Dermis microvascular lymphatic vessel endothelial cell (primary cell): ENCODE measurements at places on chromosomes 4 and X.

DNA sequence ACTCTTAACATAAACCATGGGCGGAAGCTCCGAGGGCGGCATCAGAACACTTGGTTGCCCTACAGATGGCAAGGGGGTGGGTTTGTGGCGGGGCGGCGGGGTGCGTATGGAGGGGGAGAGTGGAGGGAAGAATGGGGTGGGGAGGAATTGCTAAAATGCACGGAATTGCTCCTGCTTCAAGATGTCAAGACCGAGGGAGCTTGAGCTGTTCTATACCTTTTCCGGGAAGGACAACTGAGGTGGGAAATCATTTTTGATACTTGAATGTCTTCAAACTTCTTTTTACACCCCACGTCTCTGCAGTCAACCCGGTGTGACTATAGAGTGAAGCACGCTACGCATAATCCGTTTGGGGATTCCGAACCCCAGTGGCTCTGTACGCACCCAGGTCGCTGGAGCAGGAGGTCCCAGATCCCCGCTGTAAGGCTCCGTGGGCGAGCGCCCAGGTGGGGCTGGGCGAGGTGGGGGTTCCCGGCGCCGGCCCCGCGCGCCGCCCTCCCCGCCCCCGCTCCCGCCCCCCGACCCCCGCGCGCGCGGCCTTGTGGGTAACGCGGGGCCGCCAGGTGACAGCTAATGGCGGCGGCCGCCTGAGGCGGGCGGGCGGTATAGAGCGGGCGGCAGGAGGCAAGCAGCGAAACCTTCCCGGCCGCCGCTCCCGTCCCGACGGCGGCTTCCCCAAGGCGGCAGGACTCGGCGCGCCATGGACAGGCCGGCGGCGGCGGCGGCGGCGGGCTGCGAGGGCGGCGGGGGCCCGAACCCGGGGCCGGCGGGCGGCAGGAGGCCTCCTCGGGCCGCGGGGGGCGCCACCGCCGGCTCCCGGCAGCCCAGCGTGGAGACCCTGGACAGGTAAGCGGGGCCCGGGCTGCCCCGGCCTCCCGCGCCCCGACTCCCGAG, at the start of gene MTMR1:
Gene MTMR1 (plus strand): TSS at position 566 of the 894 bp plus-strand sequence. CDS start 135 bp downstream, at position 701.
- DNase-seq: no peak

DNA sequence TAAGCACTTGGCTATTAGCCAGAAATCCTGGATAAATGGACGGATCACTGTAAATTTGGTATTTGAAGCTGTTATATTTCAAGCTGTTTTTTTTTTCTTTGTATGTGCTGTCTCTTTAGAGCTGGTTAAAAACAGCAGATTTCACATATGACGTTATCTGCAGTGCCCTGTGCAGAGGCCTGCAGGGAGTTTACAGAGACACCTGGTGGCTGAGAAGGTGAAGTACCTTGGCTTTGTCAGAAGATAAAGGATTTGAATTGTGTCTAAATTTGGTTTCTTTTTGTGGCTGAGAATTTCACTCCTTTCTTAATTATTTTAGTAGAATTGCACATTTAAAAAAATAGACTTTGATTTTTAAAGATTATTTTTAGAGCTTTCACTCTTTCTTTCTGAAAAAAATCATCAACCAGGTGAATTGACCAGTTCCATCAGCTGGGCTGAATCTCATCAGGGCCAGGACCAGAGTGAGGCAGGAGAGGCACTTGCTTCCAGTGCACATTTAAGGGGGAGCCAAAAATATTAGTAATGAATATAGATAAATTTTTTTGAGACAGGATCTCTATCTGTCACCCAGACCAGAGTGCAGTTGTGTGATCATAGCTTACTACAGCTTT, 9.6 kb upstream of the CHRNA9 start:
- DNase-seq: peak; percentile 82

GRCh38 chrX:3567686-3568085, 145.8 kb downstream of the PRKX start:
- DNase-seq: no peak

- no peak for DNase-seq
These were observed at the start of gene BTC for GRCh38 chr4:74794382-74795010. Gene BTC (minus strand): TSS chr4:74794523. CDS start chr4:74794325, 198 bp downstream.
